Stimulated activated CD8-positive, alpha-beta memory T cell treated with anti-CD3 and anti-CD28 coated beads, Interleukin-4, amount 100 ng/mL, for 4 hours (primary cell): ENCODE measurements at places on chromosomes 7 and 10.

GRCh38 chr10:96017191-96017687 is 26.1 kb upstream of the CCNJ start:
- no peak for DNase-seq

DNA sequence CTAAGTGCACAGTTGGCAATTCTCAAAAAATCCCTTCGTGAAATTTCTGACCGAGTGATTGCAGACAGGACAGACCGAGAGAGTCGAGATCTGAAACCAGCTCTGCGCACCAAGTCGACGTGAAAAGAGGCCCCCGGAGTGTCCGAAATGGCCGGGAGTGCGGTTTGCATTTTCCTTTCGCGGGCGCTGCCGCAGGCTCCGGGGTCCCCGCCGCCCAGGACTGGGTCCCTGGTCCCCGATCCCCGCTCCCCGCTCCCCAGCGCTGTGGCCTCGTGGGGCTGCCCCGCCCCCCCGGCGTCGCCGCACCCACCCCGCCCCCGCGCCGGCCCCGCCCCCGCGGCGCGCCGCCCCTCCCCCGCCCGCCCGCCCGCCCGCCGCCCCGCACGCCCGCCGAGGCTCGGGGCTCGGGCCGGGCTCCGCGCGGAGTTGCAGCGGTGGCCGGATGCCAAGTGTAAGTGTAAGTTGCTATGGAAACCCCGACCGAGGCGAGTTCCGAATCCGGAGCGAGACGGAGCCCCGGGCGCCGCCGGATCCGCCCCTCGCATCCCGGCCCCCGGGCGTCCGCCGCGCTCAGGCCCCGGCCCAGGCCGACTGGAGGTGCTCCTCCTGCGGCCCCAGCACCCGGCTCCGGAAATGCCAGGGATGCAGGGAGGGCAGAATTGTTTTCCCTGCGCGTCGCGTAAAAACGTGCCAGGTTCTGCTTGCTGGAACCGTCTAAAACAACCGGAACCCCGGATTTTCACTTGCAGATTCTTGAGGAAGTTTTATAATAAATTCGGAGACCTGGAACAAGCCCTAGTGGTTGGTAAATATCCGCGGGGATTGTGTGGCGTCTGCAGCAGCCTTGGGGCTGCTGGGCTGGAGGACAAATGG is 4.6 kb downstream of the BMI1 start:
- DNase-seq: no peak

GRCh38 chr7:98957766-98958165 is 79.4 kb downstream of the TRRAP start:
- no peak for DNase-seq

GRCh38 chr7:41886262-41886900 is 183.5 kb upstream of the INHBA start:
- DNase-seq: no peak

DNA sequence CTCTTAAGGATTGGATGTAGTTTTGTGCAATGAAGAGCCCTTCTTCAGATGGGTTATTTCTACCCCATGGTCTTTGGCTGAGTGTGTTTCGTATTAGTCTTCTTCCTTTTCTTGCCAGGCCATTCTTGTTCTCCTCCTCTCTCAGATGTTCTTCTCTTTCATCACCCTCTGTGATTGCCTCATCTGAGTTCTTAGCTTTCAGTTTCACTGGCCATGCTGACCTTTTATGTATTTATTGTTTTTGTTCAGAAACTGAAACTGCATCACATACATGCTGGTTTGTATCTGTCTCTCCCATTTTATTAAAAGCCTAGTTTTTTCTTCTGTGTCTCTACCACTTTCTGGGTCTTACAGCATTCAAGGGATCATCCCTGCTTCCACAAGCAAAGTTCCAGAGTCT is 21.7 kb upstream of the PCGF5 start:
- no peak for DNase-seq

DNA sequence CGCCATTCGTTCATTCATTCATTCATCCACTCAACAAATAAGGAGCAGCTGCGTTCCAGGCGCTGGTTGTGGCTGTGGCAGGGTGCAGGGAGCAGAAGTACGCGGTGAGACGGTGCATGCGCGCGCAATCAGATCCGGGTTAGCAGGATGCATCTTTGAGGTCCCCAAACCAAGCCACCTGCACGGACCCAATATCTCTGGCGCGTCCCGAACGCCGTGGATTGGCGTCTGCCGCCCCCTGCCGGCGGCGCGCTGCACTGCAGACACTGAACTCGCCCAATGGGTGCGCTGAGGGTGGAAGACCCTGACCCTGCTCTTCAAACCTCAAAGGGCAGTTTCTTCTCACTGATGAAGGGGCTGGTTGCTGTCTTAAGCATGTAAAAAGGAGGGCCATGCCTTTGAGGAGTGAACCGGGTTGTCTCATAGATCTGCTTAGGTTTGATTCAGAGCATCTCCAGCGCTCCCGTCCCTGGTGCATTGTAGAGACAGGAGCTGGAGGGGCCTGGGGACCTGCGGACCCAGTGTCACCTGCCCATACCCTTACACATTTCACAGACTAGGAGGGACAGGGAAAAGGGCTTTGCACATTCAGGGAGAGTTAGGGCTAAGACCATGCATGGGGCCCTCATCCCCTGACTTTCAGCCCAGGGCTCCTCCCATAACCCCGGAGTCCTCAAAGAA is 102.5 kb downstream of the RAMP3 start:
- peak; percentile 18 for DNase-seq

DNA sequence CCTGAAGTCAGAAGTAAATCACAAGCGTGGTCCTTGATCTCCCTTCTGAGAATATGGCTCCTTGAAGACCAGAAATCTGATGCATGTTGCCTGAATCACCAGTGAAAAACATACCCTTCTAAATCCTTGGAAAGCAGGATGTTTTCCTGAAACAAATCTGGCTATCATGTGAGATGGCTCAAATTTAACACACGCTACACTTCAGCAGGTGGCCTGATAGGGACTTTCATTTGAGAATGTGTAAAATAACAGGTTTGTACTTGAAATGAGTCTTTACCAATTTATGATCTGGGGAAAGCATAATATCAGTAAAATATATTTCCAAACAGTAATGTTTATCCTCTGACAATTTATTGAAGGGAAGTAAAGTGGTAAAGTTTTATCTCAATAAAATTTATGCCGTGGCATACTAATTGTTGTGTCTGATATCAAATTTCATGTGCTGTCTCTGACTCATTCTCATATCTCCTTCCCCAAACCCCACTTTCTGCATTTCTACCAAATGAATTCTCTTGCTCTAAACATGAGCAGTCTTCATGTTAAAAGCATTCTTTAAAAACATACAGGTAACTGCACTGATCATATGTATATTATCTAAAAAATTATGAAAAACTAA is 17.4 kb downstream of the CYP3A4 start:
- no peak for DNase-seq

DNA sequence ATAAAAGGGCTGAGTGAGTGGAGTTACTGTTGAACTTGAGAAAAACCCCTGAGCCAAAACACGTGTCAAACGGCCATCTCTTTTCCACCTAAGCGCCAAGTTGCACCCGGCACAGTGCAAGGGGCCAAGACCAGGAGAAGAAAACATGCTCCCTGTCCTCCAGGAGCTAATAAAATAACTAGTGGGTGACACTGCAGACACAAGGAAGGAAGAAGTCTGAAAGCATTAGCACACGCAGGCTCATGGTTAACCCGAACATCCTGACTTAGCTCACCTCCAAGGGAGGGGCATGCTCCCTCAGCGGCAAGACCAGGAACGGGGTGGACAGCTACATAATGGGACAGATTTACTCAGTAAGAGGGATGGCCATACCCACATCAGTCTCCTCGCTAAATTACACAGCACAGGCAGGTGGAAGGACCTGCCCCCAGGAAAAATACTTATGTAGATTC is 65.0 kb downstream of the PIP4K2A start:
- no peak for DNase-seq

GRCh38 chr10:71729161-71729636 is 9.6 kb upstream of the C10orf105 start:
- no peak for DNase-seq

DNA sequence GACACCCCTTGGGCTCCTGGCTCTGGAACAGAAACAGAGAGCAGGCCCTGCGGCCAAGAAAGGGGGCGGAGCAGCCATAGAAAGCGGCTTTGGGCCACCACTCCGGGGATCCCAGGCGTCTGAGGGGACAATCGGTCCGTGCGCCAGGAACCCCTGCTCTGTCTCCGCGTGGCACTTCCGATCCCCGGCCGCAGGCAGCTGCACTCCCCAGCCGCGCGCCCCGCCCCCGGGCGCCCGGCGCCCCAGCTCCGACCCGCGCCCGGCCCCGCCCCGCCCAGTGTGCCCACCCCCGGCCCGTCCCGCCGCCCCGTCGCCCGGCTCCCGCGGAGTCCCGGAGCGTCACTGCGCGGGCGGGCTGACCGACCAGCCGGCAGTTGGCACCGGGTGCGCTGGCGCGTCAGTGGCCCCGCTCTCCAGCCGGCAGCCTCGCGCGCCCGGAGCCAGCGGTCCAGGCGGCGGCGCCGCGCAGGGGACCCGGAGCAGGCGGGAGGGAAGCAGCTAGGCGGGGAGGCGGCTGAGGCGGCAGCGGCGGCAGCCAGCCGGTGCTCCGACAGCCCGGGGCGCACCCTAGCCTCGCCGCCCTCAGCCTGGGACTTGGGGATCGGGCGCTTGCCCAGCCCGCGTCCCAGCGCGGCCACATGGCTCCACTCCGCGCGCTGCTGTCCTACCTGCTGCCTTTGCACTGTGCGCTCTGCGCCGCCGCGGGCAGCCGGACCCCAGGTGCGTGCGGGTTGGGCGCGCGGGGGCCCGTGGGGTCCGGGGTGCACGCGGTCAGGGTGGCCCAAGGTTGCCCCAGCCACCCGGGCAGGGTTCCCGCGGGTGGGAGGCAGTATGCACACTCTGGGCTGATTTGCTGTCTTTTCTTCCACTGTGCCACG is at the start of gene ADAMTS14:
Gene ADAMTS14, plus strand, starts transcription at position 342 of the 878 bp plus-strand sequence. Its CDS starts 297 bp downstream, at position 639.
- DNase-seq: no peak

DNA sequence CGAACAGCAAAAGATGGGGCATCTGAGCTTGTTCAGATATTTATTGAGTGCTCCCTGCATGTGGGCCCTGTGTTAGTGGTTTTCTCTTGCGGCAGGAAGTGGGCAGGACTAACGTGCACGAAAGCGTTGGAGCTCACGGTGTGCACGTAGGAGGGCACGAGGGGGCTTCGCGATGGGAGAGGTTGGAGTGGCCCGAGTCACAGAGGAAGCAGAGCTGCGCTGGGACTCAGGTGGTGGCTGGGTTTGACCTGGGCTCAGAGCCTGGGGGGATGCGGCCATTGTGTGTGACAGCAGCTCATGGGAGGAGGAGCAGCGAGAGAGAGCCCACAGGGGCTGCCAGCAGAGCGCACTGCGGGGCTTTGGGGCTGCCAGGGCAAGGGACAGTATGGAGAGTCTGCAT is 7.7 kb downstream of the ZSCAN25 start:
- peak; percentile 53 for DNase-seq

GRCh38 chr7:47816647-47817046 is 131.6 kb downstream of the PKD1L1 start:
- no peak for DNase-seq

- no peak for DNase-seq
These were observed 62.4 kb downstream of the COA1 start for GRCh38 chr7:43666938-43667337.

DNA sequence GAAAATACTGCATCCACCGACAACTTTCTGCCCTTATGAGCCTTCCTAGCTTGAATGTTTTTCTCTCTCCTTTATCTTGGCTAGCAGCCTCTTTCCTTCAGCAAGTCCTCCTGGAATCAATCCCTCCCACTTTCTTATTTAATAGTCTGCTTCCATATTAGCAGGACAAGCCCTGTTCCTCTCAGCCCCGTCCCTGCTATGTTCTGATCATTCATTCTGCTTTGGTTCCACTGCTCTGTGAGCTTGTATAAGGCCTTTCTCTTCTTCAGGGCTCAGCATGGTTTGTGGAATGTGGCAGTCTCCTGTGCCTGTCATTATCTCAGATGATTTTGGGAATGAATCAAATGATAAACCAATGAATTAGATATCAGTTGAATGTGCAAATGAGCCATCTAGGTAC is 420.1 kb downstream of the DPP6 start:
- no peak for DNase-seq

GRCh38 chr10:32225976-32226375 is 121.0 kb downstream of the EPC1 start:
- DNase-seq: no peak

DNA sequence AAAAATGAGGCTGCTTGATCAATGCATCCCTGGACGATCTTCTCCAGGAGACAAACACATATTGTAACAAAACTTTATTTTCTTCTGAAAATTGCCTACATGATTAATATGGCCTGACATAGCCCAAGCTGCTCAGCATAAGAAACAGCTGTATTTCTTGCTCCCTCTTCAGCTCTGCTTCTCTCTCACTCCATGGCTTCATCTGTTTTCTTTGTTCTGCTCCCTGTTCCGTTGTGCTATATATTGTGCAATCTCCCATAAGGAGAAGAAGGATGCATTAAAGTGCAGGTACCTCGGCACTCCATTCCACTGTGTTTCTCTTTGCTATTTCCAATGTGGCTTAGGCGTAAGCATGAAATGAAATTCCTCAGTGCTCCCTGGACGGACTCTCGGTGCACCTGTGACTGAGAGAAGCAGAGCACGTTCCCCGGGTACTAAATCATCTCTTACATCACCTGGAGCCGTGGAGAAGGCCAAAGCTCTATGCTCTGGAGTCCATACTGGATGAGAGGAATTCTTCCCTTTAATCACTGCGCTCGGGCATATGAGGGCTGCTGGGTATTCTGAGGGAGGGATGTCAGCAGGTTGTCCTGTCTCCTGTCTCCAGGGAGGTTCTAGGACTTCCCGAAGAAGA is 254.3 kb downstream of the GALNT17 start:
- DNase-seq: no peak

DNA sequence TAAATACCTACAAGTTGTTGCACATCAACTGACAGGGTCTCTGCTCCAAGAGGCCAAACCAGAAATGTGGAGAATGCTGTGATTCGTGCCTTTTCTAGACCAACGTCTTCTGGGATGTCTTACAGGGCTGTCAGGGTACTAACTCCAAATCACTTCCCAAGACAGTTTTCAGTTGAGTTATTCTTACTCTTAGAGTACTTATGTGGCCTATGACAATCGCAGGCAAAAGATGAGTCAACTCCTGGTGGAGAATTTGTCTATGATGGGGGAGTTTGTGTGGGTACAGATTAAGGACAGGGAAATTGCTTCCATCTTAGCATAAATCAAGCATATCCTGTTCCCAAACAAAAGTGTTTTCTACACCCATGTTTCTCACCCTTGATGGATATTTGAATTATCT is 734.8 kb downstream of the TNS3 start:
- DNase-seq: no peak

DNA sequence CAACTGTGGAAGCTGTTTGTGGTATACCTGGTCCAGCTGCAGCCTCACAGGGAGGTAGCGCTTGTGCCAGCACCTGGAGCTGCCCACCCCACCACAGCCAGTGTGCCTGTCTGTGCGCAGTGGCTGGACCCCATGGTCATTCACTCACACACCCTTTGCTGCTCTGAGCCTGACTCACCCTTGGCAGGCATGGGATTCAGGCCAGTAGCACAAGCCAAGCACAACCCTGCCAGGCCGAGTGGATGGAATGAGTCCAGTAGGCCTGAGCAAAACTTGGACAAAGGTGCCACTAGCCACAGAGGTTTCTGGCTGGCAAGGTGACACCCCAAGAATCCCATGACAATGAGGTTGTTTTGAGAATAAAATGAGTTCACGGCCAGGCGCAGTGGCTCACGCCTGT is 19.0 kb downstream of the RBM48 start:
- no peak for DNase-seq
